IPS-NIHi11 (cell line): ENCODE measurements at places on chromosomes 1 and 21.

GRCh38 chr1:191432817-191433216 lies 725.4 kb upstream of the RGS18 start:
- no peak for DNase-seq

- no peak for DNase-seq
These were observed 47.7 kb downstream of the OSBPL9 start for GRCh38 chr1:51664421-51665240.

DNA sequence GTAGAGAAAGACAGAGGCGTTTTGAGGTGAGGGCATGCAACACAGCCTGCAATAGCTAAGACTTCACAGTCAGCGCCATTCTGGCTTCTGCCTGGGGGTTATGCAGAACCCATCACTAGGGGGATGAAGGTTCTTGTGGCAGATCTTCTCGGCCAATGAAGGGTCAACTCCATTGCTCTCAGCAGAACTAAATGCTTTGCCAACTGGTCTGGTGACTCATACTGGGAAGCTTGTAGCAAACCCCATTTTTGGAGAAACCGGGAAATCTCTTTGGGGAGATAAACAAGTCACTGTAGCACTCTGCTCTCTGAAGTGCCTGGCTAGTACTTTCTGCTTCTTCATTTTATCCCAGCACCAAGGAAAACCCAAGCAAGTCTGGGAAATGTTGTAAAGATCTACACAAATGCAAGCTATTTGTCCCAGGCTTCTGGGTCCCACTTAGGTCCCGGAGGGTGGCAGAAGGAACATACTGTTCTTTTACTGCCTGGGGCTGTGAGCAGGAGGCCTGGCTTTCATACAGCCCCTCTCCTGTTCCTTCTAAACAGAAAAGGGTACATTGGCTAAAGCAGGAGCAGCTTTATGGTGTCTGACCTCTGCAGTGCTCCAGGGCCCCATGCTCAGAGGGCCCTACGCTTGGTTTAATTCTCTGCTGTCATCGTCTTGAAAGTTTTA lies 28.8 kb downstream of the SHISA4 start:
- no peak for DNase-seq

DNA sequence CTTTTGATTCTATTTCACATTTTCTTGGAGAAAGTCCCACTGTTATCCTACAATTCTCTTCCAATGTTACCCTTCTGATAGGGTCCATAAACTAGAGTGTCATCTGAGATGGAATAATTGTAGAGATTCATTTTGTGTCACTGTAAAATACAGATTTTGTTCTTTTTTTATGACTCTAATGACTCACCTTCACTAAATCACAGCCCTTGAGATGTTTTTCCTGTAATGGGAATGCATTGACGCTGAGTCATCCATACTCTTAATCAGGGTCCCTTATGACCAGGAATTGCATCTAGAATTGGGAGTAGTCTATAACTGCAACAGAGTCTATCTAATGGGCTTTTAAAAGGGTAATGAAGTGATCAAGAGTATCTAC lies 315.5 kb downstream of the TGFB2 start:
- DNase-seq = no peak

- no peak for DNase-seq
These were observed 7.7 kb upstream of the PAFAH2 start for GRCh38 chr1:26005434-26006105.

DNA sequence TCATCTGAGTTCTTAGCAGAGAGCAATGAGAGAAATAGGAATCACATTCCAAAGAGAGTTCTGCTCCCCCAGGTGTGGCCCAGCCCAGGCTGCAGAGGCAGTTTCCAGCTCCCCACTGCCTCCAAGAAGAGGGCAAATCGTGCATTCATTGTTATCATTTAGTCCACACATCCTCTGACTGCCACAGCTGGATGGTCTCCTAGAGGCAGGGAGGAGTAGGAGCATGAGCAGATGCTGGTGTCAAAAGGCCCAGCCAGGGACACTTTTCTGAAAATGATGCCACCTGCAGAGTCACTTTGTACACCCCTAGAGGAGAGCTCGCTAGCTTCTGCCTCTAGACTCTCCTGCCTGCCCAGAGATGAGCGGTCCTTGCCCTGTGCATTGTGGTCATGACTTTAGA lies 33.6 kb upstream of the GNPAT start:
- no peak for DNase-seq

DNA sequence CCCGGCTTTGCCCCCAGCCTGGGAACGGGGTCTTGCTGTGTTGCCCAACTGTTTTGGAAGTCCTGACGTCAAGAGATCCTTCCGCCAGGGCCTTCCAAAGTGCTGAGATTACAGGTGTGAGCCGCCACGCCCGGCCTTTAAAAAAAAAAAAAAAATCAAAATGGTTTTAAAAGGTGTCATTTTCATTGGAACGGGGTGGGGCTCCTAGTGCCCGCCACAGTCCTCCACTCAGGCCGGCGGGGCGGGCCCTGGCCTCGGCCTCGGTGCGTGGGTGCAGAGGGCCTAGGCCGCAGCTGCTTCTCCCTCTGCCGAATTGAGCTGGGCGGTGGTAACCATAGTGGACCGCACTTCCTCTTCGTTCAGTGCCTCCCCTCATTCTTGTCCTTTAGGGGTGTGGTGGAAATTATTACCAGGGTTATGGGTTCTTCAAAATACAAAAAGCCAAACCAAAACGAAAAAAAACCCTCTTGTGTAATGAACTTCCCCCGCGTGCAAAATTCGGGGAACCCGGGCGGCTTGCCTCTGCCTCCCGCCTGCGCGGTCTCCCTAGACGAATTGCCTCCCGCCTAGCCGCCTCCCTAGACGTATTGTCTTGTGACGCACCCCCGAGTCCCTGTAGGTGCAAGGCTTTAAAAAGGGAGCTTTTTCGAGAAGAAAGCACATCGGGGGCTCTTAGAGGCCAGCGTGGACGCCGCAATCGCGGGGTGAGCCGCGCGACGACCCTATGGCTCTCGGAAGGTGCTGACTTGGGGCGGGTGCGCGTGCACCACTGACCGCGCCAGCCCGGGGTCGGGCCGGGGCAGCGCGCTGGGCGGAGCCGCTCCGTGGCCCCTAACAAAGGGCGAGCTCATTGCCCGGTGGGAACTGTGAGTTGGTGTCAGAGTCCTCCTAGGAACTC lies 10.5 kb upstream of the SPEN start:
- DNase-seq = no peak

DNA sequence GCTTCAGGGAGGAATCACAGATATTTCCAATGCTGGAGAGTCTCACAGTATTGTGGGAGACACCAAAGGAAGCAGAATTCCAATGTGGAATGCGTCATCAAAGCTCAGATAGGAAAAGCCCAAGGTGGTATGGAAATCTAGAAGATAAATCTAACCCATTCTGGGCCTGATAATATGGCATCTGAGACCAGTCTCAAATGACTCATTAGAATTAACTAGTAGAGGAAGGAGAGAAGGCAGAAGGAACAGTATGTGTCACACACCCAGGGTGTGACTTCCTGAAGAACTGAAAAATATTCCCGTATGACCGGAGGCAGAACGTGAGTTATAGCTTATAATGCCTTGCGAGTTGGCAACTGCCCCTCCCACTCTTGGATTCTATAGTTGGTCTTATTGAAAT lies 499.2 kb downstream of the PLPP3 start:
- DNase-seq = no peak

DNA sequence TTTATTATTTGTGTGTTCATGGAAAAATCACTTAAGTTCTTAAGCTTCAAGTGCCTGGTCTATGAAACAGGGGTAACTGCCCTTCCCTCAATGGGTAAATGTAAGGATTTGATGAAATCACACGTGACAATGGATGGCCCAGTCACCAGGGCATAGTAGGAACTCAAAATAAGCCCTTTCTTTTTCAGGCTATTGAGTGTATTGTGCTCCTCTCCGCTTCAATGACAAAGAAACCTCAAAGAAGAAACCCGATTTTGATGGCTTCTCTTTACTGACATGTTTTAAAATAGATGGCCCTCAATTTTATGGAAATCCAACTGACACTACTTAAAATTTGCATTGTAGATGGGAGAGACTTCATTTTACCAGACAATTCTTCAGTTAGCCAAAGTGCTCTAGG lies 543.5 kb downstream of the OMA1 start:
- DNase-seq = peak; percentile 9

GRCh38 chr1:216054600-216054999 lies 368.6 kb downstream of the USH2A start:
- DNase-seq = peak; percentile 13

DNA sequence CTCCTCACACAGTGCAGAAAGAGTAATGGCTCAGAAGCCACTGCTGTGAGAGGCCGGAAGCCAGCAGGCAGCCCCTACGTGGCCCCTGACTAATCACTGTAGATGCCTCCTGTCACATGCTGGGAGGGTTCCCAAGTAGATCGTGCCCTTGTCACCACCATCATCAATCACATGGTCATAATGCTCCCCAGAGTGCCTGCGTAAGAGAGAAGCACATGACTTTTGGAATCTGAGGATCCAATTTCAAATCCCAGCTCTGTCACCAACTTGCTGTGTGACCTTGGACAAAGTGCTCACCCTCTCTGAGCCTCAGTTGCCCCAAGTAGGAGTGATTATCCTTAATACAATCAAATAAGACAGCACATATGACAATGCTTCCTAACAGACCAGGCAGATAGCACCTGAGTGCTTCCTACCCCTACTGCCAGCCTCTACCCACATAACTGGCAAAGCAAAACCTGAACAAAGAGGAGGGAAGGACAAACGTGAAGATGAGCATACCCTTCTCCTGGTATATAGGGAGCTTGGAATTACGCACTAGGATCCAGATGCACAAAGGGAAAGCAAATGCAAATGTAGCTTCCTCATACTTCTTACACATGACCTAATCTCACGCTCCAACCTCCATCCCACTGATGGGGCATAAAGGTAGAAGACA lies 65.7 kb downstream of the SDC3 start:
- no peak for DNase-seq

DNA sequence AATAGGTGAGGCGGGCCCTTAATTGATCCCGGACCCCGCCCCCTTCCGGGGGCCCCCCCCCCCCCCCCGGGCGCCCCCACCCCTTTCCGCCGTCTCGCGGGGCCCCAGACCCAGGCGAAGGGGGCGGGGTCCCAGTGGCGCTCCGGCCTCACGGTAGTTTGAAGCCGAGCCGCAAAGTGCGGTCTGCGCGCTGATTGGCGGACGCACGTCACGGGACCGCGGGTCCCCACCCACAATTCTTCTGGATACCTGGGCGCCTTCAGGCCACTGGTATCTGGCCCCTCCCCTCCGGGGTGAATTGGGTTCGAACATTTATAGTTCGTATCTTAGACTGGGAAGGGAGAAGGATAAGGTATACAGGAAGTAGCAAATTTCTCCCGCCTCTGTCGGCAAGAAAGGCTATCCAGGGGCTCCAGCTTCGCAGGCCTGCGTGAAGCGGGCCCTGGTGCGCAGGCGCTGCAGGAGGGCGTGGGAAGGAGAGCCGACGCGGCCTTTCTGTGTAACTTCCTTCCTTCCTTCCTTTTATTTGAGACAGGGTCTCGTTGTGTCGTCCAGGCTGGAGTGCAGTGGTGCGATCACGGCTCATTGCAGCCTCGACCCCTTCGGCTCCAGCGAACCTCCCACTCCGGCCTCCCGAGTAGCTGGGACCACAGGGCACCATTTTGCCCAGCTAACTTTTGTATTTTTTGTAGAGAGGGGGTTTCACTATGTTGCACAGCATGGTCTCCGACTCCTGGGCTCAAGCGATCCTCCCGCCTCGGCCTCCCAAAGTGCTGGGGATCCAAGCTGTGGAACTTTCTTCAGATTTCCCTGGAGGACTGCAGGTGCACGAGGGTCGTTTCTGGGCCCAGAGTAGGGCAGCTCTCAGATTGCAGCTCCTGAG lies 564 bp upstream of the HMGN1 start:
- DNase-seq = peak; percentile 95

DNA sequence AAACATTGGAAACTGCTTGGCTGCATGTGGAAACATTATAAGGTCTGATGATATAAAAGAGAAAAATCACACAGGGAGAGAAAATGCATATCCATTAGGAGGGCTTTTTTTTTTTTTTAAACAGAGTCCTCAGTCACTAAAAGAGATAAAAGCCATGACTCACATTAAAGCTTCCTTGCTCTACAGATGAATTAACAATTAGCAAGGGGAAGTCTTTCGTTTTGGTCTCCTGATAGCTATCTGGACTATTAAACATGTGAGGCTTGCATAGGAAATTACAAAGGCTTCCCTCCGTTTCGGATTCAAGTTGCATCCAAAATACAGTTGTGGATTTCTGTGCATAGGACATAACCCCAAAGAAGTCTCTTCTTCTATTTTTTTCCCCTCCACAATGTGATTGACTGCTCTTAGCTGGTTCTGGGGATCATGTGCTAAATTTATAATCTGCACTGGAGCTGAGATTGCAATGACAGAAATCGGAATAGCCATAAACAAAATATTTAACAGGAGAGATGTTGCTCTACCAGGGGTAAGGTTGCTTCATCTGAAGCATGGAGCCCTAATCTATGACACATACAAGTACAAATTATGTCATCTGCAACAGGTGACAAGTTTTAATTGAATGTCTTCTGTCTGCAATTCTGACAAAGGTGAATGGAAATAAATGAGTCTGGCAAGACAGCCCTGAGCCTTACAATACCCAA lies 146.8 kb downstream of the ESRRG start:
- DNase-seq = no peak

DNA sequence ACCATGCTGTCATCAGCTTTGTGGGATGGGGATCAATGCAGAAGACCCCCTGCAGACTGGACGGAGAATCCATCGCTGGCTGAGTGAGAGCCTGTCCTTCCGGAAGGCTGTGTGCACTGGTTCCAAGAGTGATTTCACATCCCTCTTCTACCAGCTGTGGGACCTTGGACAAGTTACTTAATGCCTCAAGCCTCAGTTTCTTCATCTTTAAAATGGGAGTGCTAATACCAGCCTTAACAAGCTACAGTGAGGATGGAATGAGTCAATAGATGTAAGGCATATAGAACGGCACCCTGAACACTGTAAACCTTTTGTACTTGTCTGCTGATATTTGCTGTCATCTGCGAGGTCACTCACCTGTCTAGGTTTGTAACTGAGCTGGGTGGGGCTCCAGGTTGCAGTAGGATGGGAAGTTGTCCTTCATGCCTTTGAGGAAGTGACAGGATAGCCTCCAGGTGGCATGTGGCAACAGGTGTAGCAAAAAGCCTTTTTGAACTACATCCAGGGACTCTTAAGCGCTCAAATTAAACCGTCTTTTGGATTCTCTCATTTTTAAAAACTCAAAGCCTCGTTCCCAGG lies 27.5 kb downstream of the TMEM51 start:
- no peak for DNase-seq

GRCh38 chr1:14055442-14056223 lies 355.6 kb downstream of the PRDM2 start:
- DNase-seq = no peak

DNA sequence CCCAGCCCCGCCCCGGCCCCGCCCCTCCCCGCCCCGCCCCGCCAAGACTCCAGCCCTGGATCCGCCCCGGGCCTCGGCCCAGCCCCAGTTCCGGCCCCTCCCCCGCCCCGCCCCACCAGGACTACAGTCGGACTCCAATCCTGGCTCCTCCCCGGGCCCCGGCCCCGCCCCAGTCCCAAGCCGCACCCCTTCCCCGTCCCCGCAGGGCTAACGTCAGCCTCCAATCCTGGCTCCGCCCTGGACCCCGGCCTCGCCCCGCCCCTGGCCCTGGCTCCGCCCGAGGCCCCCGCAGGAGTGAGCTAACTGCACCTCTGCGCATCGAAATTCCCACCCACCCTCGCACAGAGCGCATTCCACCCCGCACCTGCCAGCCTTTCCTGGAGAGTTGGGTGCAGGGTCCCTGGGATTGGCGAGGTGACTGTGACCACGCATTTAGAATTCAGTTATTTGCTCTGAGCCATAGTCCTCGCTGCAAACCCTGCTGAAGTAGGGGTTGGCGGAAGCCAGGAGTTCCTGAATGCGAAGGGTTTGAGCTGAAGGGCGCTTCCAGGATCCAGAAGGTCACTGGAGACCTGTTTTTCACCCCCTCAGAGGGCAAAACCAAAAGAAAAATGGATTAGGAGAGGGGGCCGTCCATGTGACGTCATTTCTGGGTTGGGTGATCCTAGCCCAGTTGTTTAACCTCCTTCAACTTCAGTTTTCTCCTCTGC lies 588 bp upstream of the IGSF8 start:
- DNase-seq = peak; percentile 94
